ENCODE measurements at places on chromosomes 7 and 10. TPM values are rescaled to one million over a fixed set of nuclear protein-coding genes. Genes with fewer than 3 reads are reported as not detected.

KCNMA1 gene
- 168 TPM for total RNA-seq

PNLIPRP1 gene
- not detected for total RNA-seq

SLC26A4 gene
- total RNA-seq = 6.1 TPM

DEPP1 gene
- 428 TPM for total RNA-seq

CCDC172 gene
- not detected for total RNA-seq

TMEM184A gene
- 0.31 TPM for total RNA-seq

Data from gastroesophageal sphincter (tissue), 4 donors.